Lower leg skin (tissue), 4 donors: ENCODE measurements at places on chromosomes 12 and 14. TPM values are rescaled to one million over a fixed set of nuclear protein-coding genes. Genes with fewer than 3 reads are reported as not detected.

RASAL1 gene
- total RNA-seq, result 39.3 TPM

ACRBP gene
- total RNA-seq, result 1.1 TPM

CEBPE gene
- not detected for total RNA-seq

PPP1R1A gene
- total RNA-seq, result 11.5 TPM

OASL gene
- total RNA-seq, result not detected

C14orf132 gene
- 9.6 TPM for total RNA-seq

PIWIL1 gene
- not detected for total RNA-seq

SALL2 gene
- 4.7 TPM for total RNA-seq

COX8C gene
- total RNA-seq, result not detected

RBMS2 gene
- total RNA-seq, result 12.9 TPM

PSEN1 gene
- 64.2 TPM for total RNA-seq

FOXA1 gene
- total RNA-seq, result 9.0 TPM
